ENCODE measurements at places on chromosomes 2 and 18.
A peak's percentile ranks its signal among the peaks of the same experiment; 100 is the strongest.

GRCh38 chr2:172949522-172949921, 126.1 kb upstream of the MAP3K20 start:
- no peak for DNase-seq

DNA sequence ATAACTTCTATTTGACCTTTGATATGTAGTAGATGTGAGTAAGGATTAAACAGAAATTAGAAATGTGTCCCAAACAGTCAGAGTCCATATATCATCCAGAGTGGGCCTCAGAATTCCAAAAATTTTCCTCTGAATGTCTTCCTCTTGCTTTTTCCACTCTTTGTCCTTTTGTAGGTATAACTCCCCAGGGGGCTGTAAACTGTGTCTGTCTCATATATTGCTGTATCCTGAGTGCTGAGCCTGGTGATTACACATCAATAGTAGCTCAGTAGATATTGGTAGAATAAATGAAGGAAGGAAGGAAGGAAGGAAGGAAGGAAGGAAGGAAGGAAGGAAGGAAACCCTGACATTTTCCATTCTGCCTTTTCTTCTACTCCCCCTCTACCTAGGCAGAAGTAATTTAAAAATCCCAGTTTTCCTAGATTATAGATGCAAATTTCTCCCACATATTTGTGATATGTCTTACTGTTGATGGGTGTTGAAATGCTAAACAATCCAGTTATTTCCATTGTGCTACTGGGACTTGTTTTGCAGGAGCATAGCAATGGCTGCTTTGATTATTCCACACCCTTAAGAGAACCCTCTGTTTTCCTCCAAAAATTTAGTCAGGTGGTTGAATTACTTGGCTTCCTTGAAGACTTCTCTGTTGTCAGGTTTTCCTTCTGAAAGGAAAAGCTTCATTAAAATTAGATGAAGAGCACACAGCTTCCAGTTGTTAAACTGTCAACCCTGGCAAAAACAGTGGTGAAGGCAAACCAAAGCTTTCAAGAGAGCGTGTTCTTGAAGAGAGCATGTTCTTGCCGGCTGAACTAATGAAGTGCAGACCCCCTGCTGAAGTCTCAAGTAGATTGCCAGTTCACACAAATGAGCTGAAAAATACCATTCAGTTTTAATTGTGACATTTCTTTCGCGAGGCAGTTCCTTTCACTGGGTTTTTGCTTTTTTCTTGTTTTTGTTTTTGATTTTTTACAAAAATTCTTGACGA, 147.8 kb downstream of the KCNE4 start:
- no peak for DNase-seq

DNA sequence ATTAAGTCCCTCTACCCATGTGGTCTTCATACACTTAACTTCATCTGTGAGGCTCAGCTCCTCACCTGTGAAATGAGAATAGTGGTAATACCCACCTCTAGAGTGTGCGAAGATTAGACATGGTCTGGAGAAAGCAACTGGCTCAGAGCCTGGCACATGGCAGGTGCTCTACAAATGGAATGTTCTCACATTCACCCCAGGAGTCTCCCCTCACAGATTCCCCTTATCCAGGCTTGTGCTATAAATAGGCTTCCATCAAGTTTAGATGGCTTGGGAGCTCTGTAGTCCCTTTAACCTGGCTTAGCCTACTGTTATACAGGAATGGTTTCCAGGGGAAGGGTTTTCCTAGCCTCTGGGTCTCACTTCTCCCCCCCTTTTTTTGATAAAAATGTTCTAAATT, 455.9 kb downstream of the RNF144A start:
- DNase-seq = no peak

- peak; percentile 42 for DNase-seq
These were observed 71.0 kb upstream of the SP3 start for GRCh38 chr2:174035981-174036742.

DNA sequence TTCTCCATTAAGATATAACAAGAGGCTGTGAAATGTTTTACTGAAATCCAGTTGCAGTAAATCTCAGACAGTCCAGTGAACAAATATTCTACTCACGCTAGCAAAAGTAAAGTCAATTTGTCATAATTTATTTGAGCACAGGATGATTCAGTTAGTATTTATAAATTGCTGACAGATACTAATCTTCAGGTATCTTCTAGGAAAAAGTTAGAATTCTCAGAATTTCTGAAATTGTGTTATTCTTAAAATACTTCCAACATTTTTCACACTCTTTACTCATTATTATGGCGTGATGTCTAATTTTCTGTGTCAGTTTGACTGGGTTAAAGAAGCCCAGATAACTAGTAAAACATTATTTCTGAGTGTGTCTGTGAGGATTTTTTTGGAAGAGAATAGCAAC, 460.2 kb upstream of the ACVR2A start:
- no peak for DNase-seq

- no peak for DNase-seq
These were observed 126.7 kb downstream of the QPCT start for GRCh38 chr2:37471104-37471503.

DNA sequence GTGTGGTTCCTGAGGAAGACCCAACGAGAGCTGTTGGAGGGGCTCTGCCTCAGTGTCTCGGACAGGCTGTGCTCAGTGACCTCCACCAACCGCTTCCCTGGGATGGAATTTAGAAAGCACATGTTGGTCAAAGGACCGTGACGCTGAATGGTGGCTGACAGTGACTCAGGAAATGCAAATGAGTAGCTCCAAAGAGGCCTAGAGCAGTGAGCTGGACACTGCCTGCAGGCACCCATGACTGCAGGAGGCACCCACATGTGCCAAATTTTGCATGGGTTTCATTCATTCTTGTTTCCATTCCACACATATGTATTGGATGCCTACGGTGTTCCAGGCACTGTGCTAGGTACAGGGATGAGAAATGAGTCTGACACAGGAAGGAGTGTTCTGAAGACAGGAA, 46.4 kb downstream of the ACKR3 start:
- DNase-seq = no peak

Data from bronchial epithelial cell (primary cell).